NCI-H1694 treated with DMSO at 0.1 percent for 48 hours (cell line): ENCODE measurements at places on chromosomes 13 and 19.

DNA sequence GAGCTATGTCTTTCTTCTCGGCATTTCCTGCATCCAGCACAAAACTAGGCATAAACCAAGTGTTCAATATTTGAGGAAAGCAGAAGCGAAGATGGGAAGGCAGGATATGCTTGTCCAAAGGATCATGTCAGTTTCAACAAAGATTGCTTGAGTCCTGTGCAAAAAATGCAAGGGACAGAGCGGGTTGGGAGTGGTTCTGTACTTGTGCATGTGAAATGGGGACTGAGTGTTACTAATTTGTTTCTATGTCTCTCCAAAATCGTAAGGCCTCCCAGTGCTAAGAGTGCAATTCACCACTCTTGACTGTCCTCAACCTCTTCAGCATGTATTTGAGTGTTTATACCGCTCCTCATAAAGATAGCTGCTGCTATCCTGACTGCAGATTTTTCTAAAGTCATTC is 166.2 kb downstream of the DLEU7 start:
- no peak for DNase-seq

DNA sequence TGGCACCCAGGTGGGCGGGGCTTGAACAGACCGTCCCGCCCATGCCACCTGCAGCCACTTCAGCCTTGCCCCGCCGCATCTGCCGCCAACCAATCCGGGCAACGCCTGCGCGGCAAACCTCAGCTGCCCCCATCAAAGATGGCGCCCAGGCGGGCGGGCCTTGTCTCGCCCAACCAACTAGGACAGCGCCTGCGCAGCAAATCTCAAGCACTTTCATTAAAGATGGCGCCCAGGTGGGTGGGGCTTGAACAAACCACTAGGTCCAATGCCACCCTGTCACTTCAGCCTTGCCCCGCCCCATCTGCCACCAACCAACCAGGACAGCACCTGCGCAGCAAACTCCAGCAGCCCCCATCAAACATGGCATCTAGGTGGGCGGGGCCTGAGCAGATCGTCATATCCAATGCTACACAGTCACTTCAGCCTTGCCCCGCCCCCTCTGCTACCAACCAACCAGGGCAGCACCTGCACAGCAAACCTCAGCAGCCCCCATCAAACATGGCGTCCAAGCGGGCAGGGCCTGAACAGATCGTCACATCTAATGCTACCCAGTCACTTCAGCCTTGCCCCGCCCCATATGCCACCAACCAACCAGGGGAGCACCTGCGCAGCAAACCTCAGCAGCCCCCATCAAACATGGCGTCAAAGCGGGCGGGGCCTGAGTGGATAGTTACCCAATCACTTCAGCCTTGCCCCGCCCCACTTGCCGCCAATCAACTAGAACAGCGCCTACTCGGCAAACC is 1.4 kb downstream of the PEG3 start:
- no peak for DNase-seq

GRCh38 chr19:8074501-8074900 is 21.9 kb downstream of the CCL25 start:
- DNase-seq: no peak

DNA sequence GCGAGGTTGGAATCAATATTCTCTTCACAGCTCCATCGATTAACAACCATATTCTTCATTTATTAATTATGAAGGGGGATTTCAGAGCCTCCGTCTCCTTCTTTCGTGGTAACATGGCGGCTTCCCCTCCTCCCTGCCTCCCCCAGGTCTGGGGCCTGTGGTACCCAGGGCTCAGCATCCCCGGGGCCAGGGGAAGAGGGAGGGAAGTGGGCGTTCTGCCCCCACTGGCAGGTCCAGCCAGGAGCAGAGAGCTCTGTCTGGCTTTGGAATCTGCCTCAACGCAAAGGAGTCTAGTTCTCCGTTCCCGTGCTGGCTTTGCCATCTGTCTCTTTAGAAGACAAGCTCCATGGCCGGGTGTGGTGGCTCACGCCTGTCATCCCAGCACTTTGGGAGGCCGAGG is 37.8 kb upstream of the ONECUT3 start:
- DNase-seq: no peak

DNA sequence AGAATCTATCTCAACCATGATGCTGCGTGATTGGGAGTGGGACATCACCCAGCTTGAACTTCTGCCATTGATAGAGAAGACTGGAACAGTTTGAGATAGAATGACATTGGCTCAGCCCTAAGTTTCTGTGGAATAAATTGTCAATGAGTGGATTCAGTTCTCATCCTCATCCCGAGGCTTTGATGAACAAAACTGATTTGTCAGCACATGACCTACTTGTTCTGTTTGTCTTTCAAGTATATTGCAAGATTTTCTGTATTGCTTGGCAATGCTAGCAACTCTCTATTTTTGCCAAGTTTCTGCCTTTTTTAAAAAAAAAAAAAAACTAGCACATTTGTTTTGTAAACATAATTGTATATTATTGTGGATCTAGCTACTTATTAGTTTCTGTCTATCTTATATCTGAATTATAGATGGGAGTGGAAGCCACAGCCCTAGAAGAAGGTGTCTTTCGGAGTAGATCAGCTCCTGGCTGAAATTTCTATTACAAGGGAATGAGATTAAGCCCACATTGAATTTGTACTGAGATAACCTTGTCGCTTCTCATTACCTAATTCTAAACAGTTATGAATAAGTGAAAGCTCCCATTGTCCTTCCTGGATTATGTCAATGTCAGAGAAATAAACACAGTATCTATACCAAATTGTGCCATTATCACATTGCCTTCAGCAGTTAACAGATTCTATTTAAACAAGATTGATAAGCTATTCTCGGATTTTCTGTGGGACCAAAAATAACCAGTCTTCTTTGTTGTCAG is 166.1 kb downstream of the TNFSF13B start:
- DNase-seq: no peak

GRCh38 chr19:11069561-11069960 is 19.7 kb upstream of the LDLR start:
- no peak for DNase-seq

DNA sequence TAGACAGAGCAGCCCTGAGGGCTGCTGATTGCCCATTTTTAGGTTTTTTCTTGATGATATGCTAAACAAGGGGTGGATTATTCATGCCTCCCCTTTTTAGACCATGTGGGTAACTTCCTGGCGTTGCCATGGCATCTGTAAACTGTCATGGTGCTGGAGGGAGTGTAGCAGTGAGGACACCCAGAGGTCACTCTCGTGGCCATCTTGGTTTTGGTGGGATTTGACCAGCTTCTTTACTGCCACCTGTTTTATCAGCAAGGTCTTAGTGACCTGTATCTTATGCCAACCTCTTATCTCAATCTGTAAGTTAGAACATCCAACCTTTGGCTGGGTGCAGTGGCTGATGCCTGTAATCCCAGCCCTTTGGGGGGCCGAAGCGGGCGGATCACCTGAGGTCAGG is 148.0 kb downstream of the PTPRS start:
- DNase-seq: no peak

GRCh38 chr19:41997121-41997850 is 3.3 kb upstream of the ATP1A3 start:
- DNase-seq: peak; percentile 64

DNA sequence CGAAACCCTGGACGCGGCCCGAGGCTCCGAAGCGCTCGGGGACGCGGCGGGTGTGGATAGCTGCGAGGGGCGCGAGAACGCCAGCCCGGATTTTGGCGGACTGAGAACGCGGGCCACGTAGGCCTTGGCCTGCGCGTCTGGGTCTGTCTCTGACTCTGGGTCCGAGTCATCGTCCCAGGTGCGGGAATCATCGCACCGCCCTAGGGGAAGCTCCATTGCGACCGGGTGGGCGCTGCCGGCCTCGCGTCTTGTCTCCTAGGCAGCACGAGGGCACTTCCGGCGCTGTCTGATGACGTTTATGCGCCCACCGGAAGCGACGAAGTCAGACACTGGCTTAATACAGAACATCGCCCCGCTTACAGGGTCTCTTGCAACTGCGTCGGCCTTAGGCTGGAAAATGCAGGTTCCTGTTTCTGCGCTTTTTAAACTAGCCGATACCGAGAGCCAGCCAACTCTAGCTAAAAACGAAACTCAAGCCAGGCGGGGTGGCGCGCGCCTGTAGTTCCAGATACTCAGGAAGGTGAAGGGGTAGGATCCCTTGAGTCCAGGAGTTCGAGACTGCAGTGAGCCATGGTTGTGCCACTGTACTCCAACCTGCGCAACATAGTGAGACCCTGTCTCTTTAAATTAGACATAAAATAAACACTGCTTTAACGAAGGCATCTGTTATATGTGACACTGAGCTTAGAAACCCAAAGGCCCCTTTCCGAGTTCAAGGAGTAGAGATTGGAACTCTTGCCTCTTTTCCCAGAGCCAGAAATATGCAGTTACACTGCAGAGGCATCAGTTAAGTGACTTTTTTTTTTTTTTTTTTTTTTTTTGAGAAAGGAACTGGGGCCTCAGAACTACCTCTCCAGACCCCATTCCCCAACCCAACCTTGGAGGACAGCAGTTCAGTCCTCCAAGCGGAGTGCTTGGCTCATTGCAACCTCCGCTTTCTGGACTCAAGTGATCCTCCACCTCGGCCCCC is at the start of gene FBXW9:
FBXW9 (minus strand) TSS at position 266 of the 970 bp plus-strand sequence; CDS start at position 216, 50 bp downstream.
- DNase-seq: peak; percentile 85

GRCh38 chr13:34030782-34031181 is 212.8 kb downstream of the RFC3 start:
- DNase-seq: no peak

GRCh38 chr19:42306646-42307045 is 4.2 kb upstream of the PAFAH1B3 start:
- no peak for DNase-seq

DNA sequence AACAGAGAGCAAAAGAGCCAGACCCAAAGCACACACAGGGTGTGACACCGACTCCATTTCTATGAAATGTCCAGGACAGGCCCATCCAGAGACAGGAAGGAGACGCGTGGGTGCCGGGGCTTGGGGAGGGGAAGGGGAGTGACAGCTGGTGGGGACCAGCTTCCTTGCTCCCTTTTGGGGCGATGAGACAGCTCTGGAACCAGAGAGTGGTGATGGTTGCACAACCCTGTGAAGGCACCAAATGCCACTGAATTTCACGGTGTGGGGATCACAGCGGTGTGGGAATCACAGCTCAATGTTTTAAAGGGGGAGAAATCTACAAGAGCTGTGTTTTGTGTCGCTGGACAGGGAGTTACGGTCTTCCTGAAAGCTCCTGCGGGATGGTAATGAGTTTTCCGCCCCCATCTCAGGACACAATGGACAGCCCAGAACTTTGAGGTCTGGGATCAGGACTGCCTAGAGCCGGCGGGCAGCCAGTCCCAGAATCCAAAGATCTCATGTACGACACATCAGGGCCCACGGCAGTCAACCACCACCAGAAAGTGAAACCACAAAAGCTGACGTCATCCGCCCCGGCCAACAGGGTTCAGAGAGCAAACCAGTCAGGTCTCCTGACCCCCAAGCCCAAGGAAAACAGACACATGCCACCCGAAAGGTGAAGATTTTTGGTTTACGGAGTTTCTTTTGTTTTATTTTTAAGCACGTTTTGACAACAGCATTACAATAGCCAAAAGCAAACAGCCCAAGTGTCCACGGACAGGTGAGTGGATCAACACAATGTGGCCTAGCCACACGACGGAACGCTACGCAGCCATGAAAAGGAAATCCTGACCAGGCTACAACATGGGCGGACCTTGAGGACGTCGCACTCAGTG is 7.3 kb downstream of the SGTA start:
- no peak for DNase-seq

DNA sequence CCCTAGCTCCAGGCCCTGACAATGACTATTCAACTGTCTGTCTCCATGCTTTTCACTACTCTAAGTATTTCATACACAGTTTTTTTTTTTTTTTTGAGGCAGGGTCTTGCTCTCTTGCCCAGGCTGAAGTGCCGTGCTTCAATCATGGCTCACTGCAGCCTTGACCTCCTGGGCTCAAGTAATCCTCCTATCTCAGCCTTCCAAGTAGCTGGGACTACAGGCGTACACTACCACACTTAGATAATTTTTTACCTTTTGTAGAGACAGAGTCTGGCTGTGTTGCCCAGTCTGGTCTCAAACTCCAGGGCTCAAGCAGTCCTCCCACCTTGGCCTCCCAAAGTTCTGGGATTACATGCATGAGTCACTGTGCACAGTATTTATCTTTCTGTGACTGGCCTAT is 815.4 kb downstream of the DACH1 start:
- DNase-seq: no peak

GRCh38 chr13:108083056-108083455 is 132.3 kb downstream of the LIG4 start:
- DNase-seq: no peak
